ENCODE measurements at places on chromosomes 6 and 20. TPM values are rescaled to one million over a fixed set of nuclear protein-coding genes. Genes with fewer than 3 reads are reported as not detected.

The CST5 gene
- not detected for total RNA-seq

The PTP4A1 gene
- total RNA-seq: 63.4 TPM

The ETV7 gene
- total RNA-seq: 0.79 TPM

DNA sequence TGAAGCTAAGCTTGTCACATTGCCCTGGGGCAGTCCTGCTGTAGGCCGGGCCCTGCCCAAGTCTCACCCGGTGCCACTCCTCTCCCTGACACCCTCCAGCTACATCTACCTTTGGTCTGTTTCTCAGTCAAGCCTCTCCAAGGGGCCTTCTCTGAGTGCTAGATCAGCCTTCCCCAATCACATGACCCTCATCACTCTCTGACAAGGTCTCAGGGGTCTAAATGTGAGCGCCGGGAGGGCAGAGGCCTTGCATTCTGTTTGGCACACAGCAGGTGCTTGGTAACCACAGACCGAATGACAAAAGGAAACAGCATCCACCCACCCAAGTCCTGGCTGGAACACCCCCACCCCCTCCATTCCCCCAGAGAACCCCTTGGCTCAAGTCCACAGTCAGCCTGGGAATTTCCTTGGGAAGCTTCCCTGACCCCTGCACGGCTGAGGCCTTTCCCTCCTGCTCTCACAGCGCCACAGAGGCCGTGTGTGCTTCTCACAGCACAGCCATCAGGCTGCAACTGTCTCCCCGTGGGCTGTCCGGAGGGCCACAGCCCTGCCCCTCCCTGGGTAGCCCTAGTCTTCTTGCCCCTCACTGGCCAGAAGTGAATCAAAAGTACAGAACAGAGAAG is 32.9 kb downstream of the PKIG start:
- no peak for DNase-seq

- no peak for DNase-seq
Observed at GRCh38 chr6:91447530-91448254, 860.8 kb upstream of the MAP3K7 start.

DNA sequence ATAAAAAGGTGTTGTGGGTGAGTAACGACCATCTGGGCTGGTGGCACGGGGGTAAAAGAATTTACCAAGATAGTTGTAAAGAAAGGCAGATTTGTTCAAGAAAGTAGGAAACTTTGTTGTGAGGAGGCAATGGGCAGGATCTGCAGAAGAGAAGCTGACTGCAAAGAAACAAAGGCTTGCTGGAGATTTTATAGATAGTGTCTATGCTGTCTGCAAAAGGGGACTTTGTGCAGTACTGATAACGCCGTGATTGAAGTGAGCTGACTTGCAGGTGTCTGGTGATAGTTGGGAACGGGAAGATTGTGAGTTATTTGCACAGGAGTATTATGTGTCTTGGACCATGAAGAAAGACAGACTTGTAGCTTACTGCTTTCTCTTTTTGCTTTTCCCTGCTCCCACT is 36.8 kb upstream of the GSTA3 start:
- no peak for DNase-seq
